ENCODE measurements at places on chromosomes 12 and 14.

- DNase-seq = no peak
Measured at GRCh38 chr12:77882709-77883108, 52.0 kb downstream of the NAV3 start.

GRCh38 chr12:128829861-128830504, 6.2 kb upstream of the SLC15A4 start:
- DNase-seq = no peak

DNA sequence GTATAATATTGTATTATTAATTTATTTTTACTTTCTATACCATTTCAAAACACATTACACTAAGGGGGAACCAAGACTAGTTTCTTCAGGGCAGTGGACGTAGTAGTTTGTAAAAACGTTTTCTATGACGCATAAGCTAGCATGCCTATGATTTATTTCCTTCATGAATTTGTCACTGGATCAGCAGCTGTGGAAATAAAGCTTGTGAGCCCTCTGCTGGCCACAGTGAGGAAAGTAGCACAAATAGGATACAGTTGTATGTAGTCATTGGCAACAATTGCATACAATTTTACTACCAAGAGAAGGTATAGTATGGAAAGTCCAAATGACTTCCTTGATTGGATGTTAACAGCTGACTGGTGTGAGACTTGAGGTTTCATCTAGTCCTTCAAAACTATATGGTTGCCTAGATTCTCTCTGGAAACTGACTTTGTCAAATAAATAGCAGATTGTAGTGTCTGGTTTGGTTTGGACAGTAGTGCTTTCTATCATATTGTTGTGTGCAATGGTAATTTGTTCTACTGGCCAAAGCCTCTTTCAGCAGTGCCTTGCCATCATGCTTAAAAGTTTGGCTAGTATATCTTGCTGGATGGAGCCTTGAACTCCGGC, 24.3 kb upstream of the PLEKHD1 start:
- DNase-seq = peak; percentile 58

DNA sequence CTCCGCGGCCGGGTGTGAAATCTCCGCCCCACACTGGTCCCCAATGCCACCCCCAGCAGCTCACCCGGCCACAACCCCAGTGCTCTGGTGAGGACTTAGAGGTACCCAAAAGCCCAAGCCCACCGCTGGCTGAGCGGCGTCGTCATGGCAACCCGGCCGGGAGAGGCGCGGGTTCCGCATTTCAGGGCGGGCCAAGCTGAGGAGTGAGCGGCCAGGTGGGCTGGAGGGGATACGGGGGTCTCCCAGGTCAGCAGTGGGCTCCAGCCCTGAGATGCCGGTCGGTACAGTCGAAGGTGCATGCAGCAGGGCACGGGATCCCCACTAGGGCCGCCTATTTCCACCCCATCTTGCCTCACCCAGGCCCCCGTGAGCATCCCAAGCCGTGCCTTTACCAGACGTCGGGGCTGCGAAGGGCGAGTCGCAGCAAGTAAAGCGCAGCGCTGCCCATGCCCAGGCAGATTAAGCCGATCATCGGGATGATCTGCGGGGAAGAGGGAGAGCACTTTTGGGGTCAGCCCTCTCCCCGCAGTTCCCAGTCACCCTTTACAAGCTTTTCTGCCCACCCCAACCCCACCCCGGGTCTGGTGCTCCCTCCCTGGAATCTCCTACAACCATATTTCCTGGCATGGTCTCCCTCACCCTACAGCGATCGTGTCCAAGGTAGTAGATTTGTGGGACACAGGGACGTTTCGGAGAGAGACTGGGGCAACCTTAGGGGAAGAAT, 6.9 kb downstream of the SHMT2 start:
- DNase-seq = no peak

DNA sequence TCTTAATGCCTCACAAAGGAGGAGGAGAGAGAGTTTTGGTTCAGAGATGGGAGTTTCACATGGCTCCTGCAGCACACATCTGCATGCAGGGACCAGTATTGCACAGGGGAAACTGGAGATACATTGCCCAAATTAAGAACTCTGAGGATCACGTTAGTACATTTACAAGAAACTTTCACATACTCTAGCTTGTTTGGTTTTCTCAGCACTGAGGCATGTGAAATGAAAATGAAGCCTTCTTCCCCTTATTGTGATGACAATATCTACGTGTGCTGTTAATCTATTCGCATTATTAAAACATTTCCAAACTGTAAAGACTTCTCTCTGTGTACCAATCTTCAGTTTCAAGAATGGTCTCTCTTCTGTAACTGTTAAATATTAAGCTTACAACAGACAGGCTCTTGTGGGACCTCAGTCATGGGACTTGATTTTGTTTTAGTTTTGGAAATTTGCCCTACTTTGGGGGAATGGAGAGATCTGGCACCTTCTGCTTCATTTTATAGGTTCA, 124.7 kb downstream of the DAAM1 start:
- DNase-seq = no peak

GRCh38 chr14:100654025-100654813, 67.0 kb upstream of the BEGAIN start:
- no peak for DNase-seq

GRCh38 chr14:61476754-61477410, 155.5 kb downstream of the PRKCH start:
- DNase-seq = no peak

GRCh38 chr12:80441921-80442320, 2.1 kb upstream of the PTPRQ start:
- no peak for DNase-seq

- DNase-seq = no peak
Measured at GRCh38 chr12:30769802-30770201, 15.1 kb upstream of the CAPRIN2 start.

GRCh38 chr14:75363130-75363529, 64.7 kb upstream of the JDP2 start:
- no peak for DNase-seq

GRCh38 chr12:102372087-102372486, 108.3 kb downstream of the IGF1 start:
- no peak for DNase-seq

DNA sequence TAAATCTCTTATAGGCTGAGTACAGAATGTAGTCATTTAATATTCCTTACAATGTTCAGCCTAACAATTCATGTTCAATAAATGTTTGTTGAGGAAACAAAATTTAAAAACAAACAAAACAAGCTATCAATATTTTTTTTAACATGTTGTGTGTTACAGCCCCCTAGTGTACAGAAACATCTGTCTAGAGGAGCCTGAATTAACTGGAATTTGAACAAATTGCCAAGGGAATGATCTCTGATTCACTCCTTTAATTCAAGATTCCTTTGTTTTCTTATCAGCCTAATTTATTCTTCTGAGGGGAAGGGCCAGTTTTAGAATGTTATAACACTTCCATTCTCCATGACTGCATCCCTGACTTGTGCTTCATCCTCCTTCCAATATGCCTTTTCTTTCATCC, 127.2 kb downstream of the CMAS start:
- no peak for DNase-seq

GRCh38 chr12:13530966-13531365, 334.4 kb downstream of the EMP1 start:
- no peak for DNase-seq

- DNase-seq = no peak
Measured at GRCh38 chr12:30180602-30181001, 396.9 kb upstream of the TMTC1 start.

DNA sequence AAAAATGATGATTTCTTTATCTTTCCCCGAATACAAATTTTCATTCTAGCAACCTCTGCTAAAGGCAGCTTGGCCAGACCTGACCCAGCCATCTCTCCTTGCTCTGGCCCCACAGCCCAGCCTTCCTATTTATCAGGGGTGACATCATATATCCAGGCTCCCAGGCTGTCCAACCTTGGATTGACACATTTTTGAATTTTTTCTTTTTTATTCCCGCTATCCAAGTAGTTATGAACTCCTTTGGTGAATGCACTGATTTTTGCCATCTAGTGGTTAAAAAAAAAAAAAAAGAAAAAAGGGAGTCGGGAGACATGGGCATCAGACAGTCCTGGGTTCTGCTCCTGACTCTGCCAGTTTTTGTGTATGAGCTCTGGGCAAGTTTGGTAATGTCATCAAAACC, 120.5 kb downstream of the PTPN11 start:
- no peak for DNase-seq

GRCh38 chr14:101673873-101674272, 87.6 kb upstream of the PPP2R5C start:
- DNase-seq = no peak

- DNase-seq = no peak
Measured at GRCh38 chr12:88202500-88202899, 60.4 kb downstream of the TMTC3 start.

DNA sequence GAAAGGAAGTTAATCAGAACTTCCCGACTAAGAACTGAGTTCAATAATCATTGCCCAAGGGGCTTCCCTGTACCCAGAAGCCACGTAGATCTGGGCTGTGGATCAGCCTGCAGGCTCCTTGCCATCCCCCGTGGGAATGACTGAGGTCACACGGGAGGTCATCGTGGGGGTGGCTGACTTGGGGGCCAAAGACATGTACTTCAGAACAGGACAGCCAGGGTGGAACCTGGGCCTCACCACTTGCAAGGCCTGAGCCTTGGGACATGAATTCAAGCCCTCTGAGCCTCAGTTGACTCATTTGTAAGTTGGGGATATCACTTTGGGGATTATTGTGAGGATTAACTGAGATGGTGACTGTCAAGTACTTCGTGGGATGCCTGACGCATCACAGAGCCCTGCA, 221.0 kb downstream of the SLC41A2 start:
- DNase-seq = no peak

DNA sequence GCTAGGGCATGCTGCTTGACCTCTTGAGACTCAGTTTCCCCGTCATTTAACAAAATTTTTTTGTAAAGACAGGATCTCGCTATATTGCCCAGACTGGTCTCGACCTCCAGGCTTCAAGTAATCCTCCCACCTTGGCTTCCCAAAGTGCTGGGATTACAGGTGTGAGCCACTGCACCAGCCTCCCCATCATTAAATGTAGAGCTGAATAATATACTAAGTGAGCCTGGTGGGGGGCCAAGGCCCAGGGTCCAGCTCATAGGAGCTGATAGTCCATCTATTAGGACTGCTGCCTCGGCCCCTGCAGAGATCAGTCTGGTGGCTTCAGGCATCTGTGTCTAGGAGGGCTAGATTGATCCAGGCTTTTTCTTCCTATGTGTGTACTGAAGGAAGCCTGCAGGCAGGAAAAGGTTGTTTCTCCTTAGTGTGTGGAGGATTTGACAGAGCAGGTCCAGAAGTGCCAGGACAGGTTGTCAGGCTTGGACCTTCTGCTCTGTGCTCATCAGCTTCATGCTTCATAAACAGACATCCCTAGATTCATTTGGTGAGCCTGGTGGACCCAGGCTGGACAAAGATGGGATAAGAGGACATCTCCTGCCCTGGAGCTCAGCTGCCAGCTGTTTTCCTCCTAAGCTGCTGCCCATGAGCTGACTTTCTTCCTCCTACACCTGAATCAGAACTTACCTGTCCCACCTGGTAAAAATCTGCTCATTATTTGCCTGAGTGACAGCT, 135.4 kb downstream of the ZFP36L1 start:
- DNase-seq = no peak

GRCh38 chr14:24212924-24213865, at the start of gene CHMP4A:
CHMP4A (minus strand) TSS chr14:24213488; CDS start chr14:24213439, 49 bp downstream.
- DNase-seq = peak; percentile 89

DNA sequence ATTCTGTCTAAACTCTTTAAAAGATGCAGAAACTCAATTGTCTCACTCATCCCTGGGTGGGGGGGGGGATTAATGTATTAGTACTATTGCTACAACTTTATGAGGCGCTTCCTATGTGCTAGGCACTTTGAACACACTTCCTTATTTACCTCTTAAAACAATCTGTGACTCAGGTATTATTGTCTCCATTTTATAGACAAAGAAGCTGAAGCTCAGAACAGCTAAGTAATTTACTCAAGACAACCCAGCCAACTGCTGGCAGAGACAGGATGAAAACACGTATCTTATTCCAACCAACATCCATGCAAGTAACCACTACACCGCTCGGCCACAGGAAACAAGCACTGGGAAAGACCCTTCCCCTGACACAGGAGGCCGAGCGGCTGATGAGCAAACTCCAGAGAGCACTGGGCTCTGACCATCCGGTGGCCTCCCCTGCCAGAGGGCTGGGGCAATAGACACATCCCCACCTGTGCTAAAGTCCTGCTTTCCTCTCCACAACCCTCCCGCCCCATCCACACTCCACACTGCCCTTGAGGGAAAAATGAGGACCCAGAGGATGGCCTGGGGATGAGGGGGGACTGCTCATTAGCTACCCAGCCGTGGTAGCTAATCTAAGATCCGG, 244.2 kb downstream of the DPF3 start:
- DNase-seq = no peak

- no peak for DNase-seq
Measured at GRCh38 chr12:32902287-32902997, 5.9 kb upstream of the PKP2 start.

DNA sequence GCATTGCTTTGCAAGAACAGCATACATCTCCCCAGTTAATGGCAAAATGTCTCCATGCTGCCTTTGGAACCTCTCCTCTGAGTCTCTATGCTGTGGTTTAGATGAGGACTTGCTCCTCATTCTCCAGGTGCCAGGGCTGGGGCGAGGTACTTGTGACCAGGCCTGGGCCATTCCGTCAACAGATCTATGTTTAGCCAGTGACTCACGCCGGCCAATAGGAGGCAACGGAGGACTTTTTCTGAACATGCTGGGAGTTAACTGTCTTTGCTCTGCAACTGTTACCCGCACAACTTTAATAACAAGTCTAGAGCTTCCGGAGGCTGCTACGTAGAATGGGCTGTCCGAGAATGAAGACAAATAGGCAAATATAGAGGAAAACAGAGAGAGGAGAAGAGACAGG, 214.2 kb downstream of the GLT1D1 start:
- DNase-seq = peak; percentile 9

DNA sequence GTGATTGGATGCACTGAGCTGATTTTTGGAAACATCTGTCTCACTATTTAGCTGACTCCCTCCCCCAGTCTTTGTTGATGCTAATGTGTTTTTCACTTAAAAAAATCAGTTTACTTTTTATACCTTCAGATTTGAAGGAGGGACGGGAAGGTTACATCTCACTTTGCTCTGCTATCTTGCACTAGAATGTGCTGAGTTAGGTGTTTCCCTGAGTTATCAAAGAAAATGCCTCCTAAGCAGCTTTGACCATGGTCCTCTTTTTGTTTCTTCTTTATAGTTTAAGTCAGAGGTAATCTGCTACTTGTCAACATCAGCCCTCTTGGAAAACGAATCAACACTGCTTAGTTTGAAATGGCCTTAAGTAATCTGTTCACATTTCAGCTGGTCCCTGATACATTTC, 222.0 kb downstream of the TMEM132D start:
- no peak for DNase-seq

- DNase-seq = no peak
Measured at GRCh38 chr12:26846416-26846815, 13.4 kb upstream of the ITPR2 start.
